ENCODE measurements at places on chromosomes 7 and 10.

- no peak for DNase-seq
Observed at GRCh38 chr7:66352071-66352470, 146.9 kb downstream of the TPST1 start.

DNA sequence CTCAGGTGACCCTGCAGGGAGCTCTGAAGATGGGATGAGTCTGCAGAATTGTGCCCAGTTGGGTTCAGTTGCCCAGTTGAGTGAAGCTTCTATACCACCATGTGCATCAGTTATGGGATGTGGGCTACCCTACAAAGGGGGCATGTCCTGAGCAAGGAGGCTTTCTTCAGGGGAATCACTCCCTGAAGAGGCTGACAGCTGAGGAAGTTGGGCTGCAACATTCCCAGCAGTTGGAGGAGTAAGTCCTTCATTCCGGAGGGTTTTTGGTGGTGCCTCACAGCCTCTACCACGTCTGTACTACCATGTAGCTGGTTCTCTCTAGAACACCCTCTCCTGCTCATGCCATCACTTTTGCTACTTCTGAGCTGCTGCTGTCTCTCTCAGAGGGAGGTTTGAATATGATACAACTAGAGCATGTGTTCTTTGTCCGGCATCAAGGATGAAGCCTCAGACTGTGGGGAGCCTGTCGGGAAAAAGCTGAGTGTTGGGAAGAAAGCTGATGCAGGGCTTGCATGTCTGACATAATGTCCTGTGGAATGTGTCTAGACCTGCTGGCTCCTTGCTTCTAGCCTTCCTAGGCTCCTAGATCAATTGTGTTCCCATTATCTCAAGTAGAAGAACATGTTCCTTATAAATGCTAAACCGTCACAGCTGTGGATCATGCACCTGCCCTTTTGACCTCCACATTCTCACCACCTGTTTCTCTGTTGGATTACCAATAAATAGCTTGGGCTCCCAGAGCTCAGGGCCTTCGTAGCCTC is 355.8 kb downstream of the CCSER2 start:
- no peak for DNase-seq

DNA sequence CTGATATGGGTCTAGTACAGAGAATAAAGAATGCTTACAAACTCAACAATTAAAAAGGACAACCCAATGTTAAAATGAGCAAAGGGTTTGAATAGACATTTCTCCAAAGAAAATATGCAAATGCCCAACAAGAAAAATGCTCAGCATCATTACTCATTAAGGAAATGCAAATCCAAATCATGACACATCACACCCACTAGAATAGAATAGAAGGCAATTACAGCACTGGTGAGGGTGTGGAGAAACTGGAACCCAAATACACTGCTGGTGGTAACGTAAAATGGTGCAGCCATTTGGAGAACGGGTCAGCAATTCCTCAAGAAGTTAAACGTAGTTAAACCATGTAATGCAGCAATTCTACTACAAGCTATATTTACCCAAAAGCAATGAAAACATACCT is 53.8 kb downstream of the KDM7A start:
- DNase-seq, result no peak

- no peak for DNase-seq
Observed at GRCh38 chr10:88042160-88043100, 179.0 kb downstream of the PTEN start.

GRCh38 chr10:121662945-121663917 is 65.0 kb upstream of the FGFR2 start:
- DNase-seq, result peak; percentile 61

- DNase-seq, result no peak
Observed at GRCh38 chr10:83945982-83946718, 193.2 kb upstream of the GHITM start.

DNA sequence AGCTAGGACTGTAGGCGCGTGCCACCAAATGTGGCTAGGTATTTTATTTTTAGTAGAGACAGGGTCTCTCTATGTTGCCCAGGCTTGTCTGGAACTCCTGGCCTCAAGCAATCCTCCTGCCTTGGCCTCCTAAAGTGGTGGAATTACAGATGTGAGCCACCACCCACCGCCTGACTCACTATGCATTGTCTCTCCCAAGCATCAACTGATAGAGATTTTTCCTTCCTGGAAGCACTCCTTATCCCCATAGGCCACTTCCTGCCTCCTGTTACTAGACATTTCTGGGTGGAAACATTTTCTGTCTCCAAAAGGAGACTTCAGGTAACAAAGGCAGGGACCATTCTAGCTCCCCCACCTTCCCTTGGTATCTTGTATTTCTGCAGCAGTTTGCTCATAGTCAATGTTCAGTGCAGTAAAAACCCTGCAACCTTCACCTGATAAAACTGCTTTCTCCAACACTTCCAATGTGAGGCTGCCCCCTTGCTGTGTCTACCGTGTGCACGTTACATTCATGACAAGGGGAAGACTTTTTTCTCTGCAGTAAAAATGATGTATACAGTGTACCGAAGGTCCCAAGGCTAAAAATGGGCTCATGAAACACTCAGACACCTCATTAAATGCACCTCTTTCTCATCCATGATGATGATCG is 84.9 kb downstream of the NHLRC2 start:
- no peak for DNase-seq

DNA sequence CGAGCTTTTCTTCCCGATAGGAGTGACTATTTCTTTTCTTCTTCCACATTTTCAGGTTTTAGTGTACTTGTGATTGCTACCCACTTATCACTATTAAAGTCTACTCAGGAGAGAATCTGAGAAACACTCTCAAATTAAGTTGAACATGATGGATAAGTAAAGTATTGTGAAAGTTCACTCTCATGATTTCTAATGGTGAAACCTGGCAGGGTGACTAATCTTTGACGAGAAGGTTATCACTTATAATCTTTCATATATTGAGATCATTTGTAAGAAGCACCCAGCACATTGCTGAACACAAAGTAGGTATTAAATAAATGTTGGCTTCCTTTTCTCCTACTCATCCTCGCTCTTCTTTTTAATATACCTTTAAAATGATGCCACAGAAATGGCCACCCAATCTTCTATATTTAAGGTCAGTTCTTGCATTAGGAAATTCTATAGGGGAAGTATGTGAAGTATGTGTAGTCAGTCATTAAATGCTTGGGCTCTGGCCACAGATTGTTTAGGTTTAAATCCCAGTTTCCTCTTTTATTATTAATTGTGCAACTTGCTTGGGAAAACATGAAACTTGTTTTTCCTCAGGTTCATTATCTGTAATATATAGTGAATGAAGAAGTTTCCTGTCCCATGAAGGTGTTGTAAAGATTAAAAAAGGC is 3.1 kb upstream of the CFTR start:
- no peak for DNase-seq

- no peak for DNase-seq
Observed at GRCh38 chr10:14022052-14022451, 308.7 kb downstream of the FRMD4A start.

DNA sequence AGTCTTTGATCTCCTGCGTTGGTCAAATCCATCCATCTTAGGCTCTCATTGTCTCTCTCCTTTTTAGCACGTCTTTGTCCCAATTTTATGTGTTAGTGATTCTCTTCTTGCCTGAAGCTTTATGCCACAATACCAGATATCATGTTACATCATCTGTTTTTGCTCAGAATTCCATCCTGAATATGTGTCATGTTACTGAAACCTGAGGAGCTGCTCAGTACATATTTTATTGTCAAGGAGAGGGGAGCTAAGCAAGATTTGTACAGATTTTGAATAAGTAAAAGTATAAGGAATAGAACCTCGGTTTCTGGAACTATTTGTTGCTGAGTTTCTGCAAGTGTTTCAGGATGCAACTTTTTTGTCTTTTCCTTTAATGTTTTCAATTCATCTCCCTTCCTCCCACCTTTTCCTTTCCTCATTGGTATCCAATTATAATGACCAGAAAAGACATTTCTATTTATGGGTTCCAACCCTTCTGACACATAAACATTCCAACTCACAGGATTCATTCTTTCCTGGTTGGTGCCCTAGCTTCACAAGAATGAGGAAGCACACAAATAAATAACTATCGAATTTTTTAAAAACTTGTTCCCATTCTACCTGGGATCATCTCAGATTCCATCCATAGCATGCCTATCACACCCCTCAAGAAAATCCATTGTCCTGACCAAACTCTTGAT is 291.8 kb downstream of the CRPPA start:
- DNase-seq, result no peak

- DNase-seq, result no peak
Observed at GRCh38 chr7:22238354-22239311, 118.3 kb downstream of the RAPGEF5 start.

GRCh38 chr7:106566672-106567071 is 94.3 kb downstream of the CCDC71L start:
- DNase-seq, result no peak

DNA sequence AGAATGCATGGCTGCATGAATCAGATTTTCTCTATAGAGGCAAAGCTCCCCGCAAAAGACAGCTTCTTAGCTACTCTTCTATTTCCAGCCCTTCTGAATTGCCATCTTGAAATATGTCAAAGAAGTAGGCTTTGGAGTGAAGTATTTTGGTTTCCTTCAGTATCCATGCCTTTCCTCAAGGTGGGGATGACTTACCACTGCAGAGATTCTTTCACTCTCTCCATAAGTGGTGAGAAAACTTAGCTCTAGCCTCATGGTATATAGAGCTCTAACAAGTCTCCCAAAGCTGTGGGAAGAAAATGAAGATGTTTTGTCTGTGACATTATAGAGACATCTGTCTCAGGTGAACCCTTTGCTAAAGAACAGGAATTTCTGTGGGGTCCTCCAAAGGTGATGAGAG is 89.6 kb upstream of the ITGB1 start:
- DNase-seq, result no peak

- DNase-seq, result no peak
Observed at GRCh38 chr10:103855852-103856796, 748 bp upstream of the SH3PXD2A start.

- no peak for DNase-seq
Observed at GRCh38 chr10:48461623-48462481, 143.0 kb downstream of the ARHGAP22 start.

GRCh38 chr7:84847790-84848189 is 339.1 kb downstream of the SEMA3D start:
- no peak for DNase-seq

DNA sequence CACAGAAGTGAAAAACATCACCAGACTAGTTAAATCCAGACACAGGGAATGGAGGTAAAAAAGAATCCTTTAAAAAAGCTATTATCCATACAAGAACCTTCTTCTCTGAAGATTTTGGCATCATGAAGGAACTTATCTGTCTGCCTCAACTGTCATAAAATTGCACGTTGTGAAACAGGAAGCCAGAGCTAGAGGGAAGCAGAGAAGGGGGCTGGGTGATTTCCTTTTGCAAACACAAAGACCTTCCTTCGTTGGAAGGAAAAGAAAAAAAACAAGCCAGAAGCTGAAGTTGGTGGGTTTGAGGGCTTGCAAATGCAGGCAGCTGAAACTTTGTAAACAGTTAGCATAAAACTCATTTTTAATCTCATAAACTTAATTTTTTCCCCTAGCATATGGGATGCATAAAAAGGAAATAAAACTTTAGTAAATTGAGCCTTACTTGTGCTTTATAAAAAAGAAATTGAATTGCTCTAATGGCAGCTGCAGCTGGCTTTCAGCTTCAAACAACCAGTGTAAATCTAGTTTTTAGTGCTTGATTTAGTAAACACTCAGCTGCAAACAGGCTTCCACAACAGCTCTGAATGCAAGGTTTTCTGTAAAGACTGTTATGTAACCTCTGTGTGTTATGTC is 101.6 kb downstream of the OTUD1 start:
- no peak for DNase-seq

GRCh38 chr10:84348447-84348846 is 20.1 kb downstream of the CCSER2 start:
- no peak for DNase-seq

- no peak for DNase-seq
Observed at GRCh38 chr7:66558660-66559465, 69.8 kb upstream of the KCTD7 start.

DNA sequence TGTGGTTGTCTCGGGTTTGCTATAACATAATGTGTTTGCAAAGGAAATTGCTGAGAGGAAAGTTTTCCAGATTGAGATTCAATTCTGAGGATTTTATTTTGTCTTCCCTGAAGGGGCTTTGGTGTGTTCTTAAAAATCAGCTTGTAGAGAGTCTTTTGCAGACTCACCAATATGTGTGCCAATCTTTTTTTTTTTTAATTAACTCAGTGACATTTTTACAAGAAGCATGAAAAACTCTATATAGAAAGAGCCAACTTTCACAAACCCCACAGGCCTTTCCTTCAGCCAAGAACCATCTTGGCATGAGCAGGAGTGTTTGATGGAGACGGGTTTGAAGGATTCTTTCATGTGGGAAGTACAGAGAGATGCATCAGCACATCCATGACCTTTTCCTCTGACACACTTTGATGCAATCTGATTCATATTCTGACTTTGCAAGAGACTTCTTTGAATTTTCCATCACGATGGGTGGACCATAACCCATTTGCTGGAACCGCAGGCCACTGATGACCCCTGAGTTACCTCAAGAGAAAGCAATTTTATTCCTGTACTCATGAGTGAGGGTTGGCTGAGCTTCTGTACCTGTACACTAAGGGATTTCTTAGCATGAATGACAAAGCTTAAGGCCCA is 892.6 kb downstream of the XPNPEP1 start:
- DNase-seq, result no peak

- no peak for DNase-seq
Observed at GRCh38 chr10:122844146-122844545, 1.5 kb downstream of the CUZD1 start.

DNA sequence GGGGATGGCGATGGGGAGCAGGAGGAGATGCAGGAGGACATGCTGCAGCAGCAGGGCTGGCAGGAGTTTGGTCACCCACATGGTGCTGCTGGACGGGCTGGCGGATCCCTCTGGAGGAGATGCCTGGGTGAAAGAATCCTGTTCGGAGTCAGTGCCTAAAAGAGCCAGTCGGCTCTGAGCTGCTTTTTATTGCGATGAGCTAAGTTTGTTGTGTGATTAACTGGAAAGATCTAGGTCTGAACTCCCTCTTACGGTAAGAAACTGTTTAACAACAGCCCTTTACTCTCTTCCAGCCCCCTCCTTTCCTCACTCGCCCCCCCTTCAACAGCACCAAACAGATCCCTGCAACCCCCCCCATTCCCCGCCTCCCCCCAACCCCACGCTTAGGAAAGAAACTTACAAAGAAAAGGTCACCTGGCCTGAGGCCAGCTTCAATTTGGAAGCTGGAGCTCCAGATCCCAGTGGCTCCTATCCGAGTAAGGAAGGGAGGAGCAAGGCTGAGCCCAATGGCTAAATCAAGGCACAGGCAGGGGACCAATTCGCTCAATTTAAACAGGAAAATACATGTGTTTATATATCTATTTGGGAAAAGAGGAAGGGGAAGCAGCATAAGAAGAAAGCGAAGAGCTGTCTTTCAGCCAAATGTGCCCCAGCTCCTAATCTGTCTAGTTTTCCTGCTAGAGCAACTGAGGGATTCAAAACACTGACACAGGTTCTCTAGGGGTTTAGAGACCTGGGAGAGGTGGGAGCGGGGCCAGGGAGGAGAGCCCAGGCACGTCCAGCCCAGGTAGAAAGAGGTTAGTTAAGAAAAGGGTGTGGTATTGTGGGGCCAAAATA is at the start of gene HGF:
Gene HGF, minus strand, starts transcription at position 157 of the 837 bp plus-strand sequence. Its CDS starts 76 bp downstream, at position 81.
- no peak for DNase-seq

GRCh38 chr7:108226816-108227299 is 96.7 kb upstream of the LAMB4 start:
- DNase-seq, result no peak

GRCh38 chr10:3761904-3762303 is 23.1 kb downstream of the KLF6 start:
- no peak for DNase-seq

- DNase-seq, result no peak
Observed at GRCh38 chr7:44324204-44324480, 1.3 kb downstream of the CAMK2B start.

- peak; percentile 40 for DNase-seq
Observed at GRCh38 chr10:19816411-19817230, at the start of gene PLXDC2. PLXDC2 (plus strand) TSS chr10:19816432.

All from neural crest cell (in vitro differentiated cells).